ENCODE measurements at places on chromosomes 16 and 17.
A peak's percentile ranks its signal among the peaks of the same experiment; 100 is the strongest.

- no peak for DNase-seq
Measured at GRCh38 chr16:71421911-71422310, 19.9 kb downstream of the TLE7 start.

DNA sequence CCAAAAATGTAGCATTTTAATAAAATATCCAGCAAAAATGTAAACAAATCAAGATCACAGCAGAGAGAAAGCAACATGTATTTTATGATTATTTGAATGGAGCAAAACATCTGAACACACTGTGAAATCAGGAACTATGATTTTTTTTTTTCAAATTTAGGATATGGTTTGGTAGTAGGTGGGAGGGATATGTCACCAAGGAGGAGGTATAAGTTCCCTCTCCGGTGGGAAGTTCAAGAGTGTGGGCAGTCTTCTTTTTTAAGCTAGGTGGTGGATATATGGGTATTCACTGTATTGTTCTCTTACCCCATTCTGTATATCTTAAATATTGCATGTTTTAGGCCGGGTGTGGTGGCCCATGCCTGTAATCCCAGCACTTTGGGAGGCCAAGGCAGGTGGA lies 10.2 kb downstream of the CDR2 start:
- no peak for DNase-seq

GRCh38 chr16:53549970-53550690 lies 47.1 kb upstream of the AKTIP start:
- peak; percentile 90 for DNase-seq

GRCh38 chr16:67942200-67942509 lies 1.8 kb downstream of the LCAT start:
- DNase-seq: peak; percentile 14

- DNase-seq: no peak
Measured at GRCh38 chr17:67620088-67620487, 97.6 kb upstream of the NOL11 start.

GRCh38 chr16:25006504-25007056 lies 8.6 kb downstream of the ARHGAP17 start:
- peak; percentile 58 for DNase-seq

DNA sequence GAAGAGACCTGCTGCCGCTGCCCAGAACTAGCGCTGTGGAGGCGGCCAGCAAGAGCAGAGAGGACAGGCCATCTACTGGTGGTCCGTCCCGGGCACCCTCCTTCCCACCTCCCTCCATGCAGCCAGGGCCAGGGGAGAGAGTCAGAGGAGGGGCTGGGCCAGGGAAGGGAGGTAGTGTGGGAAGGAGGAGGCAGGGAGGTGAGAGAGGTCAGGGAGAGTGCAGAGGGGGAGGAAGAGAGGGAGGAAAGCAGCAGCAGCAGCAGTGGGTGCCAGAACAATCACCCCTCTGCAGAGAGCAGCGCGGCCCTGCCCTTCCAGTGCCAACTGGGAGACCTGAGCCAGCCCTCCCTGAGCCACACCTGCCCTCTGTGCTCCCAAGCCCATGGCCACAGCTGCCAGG lies 6.6 kb downstream of the C16orf95 start:
- no peak for DNase-seq

GRCh38 chr17:57574040-57574513 lies 171.0 kb downstream of the CCDC182 start:
- peak; percentile 30 for DNase-seq

- no peak for DNase-seq
Measured at GRCh38 chr17:1580979-1581676, 18.5 kb upstream of the PITPNA start.

DNA sequence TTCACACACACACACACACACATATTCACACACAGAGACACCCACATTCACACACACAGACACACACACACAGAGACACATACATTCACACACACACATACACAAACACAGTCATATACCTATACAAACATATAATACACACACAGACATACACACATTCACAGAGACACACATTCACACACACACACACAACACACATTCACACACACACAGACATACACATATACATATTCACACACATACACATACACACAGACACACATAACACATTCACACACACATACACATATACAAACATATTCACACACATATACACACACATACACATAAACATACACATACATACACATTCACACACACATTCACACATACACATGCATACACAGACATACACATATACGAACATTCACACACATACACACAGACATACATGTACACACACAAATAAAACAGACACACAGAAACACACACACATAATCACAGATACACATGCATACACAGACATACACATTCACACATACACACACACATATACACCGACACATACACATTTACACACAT lies 7.9 kb downstream of the PRCD start:
- no peak for DNase-seq

DNA sequence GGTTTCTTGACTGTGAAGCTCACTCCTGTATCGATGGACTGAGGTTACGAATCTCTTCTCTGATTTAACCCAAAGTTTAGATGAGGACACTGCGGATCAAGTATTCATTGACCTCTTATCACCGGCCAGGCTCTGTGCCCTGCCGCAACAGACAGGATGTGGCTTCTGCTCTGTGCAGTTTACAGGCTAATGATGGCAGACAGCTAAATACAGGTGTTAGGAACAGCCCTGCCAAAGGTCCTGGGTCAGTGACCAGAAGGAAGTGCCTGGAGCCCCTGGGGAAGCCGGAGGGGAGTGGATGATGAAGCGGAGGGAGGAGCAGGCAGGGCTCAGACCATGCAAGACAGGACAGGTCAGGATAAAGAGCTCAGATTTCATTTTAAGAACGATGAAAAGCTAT lies 44.4 kb downstream of the HAPSTR1 start:
- DNase-seq: no peak

DNA sequence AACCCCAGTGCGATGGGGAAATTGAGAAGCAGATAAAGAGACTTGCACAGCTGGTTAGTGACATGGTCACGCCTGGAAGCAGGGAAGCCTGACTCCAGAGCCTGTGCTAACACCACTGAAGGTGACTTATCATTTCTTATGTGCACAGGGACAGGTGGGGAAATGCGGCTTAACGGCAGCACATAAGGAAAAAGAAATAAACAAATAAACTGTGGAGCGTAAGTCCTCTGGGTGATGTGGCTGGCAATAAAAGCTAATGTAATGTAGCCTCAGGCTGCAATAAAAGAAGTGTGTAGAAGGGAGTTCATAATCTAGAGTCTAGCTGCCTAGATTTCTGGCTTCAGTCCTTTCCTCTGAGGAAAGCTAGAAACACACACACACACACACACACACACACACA lies 10.6 kb downstream of the CDH11 start:
- no peak for DNase-seq

DNA sequence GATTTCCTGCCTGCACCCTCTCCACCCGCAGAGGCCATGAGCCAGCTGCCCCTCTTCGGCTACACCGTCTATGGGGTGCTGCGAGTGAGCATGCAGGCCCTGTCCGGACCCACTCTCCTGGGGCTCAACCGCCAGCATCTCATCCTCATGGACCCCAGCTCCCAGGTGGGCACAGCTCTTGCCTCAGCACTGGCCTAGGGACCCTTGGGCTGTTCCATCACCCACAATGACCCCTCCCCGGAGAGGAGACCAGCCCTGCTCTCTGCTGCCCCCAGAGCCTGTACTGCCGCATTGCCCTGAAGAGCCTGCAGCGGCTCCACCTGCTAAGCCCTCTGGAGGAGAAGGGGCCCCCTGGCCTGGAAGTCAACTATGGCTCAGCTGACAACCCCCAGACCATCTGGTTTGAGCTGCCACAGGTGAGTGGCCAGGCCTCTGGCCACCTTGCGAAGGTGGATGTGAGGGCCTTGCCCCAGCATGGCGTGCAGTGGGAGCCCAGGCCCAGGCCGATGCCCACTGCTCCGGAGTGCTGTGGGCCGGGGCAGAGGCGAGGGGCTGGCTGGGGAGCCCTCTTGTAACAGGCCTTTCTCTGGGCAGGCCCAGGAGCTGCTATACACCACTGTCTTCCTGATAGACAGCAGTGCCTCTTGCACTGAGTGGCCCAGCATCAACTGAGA lies 7.3 kb upstream of the SMIM5 start:
- no peak for DNase-seq

DNA sequence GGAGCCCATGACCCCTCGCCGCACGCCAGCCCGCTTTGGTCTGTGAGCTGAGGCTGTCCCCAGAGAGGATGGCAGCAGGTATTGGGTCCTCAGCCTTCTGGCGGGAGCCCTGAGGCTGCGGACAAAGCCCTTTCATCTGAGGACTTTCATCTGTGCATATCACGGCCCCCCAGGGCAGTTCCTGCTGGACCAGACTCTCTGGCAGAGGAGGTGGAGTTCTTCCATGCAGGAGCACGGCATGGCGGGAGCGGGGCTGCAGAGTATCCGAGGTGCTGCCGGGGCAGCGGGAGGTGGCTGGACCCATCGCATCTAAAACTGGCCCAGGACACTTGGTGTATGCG lies 18.8 kb downstream of the DHX38 start:
- DNase-seq: no peak

DNA sequence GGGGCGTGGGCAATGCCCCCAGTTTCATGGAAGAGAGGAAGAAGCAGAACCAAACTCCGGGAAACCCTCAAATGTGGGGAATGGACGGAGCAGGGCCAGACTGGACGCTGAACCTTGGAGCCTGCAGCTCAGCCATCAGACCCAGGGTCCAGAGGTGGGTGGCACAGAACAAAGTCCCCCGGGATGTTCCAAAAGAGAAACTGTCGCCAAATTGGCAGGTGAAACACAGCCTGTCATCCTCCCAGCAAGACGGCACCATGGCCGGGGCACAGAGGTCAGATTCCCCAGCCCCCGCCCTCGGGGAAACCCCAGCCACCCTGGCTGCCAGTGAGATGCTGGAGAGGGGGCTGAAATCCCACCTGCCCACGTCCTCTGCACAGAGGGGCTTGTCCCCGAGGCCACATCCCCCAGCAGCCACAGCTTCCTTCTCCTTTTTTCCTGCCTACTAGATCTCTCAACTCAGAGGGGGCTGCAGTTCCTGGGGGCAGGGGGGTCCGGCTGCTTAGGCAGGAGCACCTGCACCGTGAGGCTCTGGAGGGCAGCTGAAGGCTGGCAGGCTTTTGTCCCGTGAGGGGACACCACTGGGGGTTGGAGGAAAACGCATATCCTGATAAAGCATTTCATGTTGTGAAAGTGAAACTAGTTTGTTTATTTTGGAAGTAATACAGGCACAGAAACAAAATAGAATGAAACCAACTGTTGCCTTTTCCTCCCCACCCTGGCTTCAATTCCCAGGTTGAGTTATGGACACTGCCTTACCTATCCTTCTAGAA lies 1.2 kb upstream of the SECTM1 start:
- no peak for DNase-seq

- DNase-seq: no peak
Measured at GRCh38 chr17:16435925-16436886, 20.8 kb downstream of the TRPV2 start.

GRCh38 chr17:6989779-6990178 lies 6.1 kb upstream of the ALOX12 start:
- no peak for DNase-seq

- DNase-seq: no peak
Measured at GRCh38 chr17:73011016-73011486, 81.4 kb downstream of the SLC39A11 start.

DNA sequence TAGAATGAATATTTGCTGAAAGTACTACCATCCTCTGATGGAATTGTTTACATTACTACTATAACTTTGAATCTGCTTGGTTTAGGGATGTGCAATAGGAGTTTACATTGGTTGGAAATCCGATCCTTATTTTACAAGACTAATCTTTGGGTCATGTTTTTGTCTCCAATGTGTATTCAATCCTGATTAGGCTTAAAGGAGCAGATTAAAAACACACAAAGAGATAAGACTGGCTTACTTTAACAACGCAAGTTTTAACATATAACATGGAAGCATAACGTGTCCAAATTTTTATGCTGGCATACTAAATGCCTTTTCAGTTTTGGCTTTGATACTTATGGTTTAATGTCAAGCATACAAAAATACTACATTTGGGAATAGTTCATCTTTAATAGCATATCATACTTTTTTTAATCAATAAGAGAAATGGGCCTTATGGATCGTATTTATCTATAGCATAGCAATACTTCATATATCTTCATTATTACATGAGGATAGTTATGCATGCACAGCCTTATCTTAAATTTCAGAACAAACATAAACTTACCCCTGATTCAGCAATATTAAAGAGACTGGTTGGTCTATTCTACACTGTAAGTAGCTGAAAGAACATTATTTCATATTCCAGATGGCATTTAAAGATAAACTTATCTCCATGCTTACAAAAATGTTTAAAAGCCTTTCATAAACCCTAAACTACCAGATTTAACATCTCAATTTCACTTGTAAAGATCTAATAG lies 69.9 kb upstream of the NACA2 start:
- DNase-seq: no peak

DNA sequence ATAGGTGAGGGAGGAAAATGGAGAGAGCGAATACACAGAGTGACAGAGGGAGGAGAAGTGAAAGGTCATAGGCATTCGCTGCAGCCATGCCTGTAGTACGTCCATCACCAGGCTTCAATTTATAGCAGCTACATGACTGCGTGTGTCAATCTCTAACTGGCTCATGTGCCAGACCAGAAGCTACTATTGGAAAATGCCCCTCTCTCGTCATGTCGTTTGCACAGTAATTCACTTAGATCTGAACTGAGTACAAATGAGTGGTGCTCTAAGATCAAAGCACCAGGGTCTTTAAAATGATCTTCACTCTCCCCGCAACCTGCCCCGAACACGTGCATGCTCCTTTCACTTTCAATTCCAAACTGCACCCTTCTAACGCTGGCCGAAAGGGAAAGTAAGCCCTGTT lies 51.3 kb downstream of the ADCY9 start:
- DNase-seq: no peak

DNA sequence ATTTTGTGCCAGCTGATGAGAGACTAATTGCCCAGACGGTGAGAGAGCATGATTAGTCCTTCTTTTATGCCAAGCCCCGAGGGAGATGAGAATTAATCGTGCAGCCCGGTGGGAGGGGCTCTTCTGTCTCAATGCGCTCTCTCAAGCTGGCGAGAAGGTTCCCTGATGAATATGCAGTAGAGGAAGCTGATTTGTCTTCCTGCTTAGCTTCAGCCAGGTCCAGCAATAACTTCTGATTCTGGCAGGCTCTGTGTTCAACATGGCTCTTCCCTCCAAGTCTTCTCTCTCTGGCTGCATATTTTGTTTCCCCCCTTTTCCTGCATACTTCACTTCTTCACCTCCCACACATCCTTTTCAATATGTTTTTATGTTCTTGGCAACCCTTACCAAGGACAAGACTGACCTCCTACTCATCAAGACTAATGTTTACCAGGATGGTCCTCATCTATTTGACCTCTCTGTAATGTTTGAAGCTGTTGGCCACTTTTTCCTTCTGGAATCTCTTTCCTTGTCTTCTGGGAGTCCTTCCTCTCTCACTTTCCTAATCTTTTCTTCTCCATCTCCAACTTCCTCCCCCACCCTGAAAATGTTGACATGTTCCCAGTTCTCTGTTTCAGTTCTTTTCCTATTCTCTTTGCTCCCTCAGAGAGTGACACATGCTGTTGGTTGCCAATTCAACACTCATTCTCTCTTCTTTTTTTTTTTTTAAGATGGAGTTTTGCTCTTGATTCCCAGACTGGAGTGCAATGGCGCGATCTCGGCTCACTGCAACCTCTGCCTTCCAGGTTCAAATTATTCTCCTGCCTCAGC lies 33.1 kb downstream of the ARL4D start:
- peak; percentile 27 for DNase-seq

- no peak for DNase-seq
Measured at GRCh38 chr16:84953190-84953746, 58.1 kb downstream of the ZDHHC7 start.

GRCh38 chr16:2913603-2914002 lies 1.9 kb downstream of the FLYWCH1 start:
- no peak for DNase-seq
